Left cardiac atrium (tissue), 4 donors: ENCODE measurements at places on chromosomes 7 and 10. TPM values are rescaled to one million over a fixed set of nuclear protein-coding genes. Genes with fewer than 3 reads are reported as not detected.
A peak's percentile ranks its signal among the peaks of the same experiment; 100 is the strongest.

Gene SEC61A2
- total RNA-seq = 13.8 TPM

Gene FGL2
- total RNA-seq = 19.7 TPM

Gene PNLIPRP2
- not detected for total RNA-seq

GRCh38 chr10:90587081-90587491 is 270.8 kb downstream of the HTR7 start:
- no peak for DNase-seq

DNA sequence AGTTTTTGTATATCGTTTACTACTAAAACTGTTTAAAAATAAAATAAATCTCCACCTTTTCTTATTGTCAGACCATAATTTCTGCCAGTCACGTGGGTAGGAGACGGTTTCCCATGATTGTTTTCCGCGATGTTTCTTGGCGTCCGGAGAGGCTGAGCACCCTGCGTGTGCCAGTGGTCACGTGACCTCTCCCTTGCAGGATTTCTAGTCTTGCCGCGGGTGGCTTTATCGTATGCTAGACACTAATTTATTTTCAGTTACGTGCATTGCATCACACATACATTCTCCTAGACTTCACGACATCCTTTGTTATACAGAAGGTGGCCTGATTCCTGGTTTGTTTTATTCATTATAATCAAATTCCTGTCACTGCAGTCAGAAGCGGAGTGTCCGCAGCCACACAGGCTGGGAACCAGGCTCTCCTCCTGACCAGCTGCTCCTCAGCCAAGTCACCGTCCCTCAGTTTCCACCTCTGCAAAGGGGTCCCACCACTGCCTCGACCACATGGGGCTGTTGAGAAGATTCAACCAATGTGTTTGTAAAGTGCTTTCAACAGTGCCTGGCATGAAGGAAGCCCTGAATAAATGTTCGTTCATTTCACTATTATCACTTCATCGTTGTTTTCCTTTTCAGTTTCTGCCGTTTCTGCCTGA is 203.2 kb upstream of the PPP2R2D start:
- DNase-seq = no peak

- no peak for DNase-seq
Measured at GRCh38 chr7:138952791-138953190, 28.4 kb downstream of the KIAA1549 start.

DNA sequence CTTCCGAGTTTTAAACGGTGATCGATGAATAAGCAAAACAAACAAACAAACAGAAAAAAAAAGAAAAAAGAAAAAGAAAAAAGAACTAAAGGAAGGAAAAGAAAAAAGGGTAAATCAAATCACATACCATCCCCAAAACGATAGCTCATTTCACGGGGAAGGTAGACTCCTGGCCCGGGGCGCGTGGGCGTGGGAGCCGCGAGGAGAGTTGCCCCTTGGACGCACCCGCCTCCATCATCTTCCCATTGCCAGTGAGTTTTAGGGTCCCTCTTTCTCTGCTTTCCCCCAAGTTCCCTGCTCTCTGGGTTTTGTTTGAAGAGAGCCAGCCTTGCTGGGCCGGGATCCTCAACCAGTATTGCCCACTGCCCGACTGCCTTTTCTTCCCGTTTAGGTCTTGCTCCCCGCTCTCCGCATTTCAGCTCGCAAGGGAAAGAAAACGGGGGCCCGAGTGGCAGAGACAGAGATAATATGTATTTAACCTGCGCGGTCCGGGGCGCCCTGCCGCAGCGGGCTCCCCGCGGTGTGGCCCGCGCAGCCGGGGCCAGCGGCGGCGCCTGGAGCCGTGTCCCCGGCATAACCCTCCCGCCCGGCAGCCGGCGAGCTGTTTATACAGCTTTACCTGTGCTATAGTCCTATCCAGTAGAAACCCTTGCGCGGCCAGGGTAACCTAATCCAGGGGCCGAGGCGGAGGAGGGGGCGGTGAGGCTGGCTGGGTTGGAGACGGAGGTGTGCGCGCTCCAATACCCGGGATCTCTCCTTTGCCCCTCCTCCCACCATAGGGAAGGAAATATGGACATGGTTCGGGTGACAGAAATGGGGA is 5.2 kb upstream of the GATA3 start:
- no peak for DNase-seq

DNA sequence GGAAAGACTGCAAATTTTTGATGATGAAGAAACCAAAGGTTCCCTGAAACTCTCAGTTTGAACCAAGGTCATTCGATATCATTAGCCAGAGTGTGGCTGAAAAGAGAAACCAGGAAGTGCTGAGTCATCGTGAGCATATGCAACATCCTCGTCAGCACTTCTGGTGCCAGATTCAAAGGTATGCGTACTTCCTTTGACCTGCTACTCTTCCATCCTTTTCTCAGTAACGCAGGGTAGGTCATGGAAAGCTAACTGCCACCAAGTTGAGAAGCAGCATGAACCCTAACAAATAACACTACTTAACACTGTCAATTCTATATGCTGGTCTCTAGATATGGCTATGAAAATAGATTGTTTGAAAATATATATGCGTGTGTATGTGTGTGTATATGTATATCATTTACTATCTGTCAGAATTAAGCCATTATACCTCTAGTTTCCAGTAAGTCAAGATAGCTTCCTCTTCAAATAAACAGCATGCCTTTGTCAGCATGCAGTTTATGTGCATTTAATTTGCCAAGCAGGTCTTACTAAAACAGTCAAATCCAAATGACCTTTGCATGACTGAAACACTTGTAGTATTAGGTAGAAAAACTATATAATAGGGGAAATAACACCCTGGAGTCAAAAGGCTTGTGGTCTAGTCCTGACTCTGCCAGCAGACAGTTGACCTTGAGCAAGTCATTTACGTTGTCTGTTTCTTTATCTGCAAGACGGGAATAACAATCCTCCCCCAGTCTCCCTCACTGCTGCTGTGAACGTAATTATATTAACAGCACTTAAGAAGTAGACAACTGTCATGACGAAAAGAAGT is 26.4 kb downstream of the CDK6 start:
- DNase-seq = peak; percentile 32

DNA sequence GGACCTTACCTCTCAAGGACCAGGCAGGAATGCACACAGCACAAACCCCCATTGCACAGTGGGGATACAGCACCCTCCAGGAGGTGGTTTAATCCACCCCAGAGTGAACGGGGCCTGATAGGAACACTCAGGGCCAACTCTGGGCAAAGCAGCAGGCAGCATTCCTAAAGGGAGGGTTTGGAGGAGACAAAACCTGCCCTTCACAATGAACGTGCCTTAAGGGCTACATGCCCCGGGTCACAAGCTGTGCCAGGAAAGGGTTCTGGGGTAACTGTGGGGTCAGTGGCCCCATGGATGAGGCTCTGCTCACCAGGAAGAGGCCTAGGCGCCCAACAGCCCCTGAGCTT is 1.1 kb downstream of the GPRIN2 start:
- DNase-seq = no peak

GRCh38 chr10:117581961-117582360 is 39.4 kb downstream of the EMX2 start:
- no peak for DNase-seq
